ENCODE measurements at places on chromosomes 13 and 19.

- DNase-seq: no peak
Observed at GRCh38 chr19:788686-788982, 8.6 kb upstream of the PTBP1 start.

- DNase-seq: no peak
Observed at GRCh38 chr13:38830442-38831045, 143.7 kb downstream of the FREM2 start.

DNA sequence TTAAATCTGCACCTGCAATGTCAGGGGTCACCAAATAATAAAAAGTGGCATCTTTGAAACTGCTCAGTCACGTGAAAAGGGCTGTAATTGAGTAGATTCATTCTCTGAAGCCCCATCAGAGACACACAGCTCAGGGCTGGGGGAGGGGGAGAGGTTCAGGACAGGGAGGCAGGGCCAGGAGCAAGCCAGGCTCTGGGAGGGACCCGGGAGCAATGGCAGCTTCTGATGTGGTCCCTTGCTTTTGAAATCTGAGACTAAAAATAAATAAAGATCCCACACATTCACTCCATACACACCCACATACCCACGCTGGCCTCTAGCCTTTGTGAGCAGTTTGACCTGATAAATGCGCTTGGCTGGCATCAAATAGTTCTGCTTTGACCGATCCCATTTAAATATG, 32.8 kb downstream of the GSX1 start:
- no peak for DNase-seq

DNA sequence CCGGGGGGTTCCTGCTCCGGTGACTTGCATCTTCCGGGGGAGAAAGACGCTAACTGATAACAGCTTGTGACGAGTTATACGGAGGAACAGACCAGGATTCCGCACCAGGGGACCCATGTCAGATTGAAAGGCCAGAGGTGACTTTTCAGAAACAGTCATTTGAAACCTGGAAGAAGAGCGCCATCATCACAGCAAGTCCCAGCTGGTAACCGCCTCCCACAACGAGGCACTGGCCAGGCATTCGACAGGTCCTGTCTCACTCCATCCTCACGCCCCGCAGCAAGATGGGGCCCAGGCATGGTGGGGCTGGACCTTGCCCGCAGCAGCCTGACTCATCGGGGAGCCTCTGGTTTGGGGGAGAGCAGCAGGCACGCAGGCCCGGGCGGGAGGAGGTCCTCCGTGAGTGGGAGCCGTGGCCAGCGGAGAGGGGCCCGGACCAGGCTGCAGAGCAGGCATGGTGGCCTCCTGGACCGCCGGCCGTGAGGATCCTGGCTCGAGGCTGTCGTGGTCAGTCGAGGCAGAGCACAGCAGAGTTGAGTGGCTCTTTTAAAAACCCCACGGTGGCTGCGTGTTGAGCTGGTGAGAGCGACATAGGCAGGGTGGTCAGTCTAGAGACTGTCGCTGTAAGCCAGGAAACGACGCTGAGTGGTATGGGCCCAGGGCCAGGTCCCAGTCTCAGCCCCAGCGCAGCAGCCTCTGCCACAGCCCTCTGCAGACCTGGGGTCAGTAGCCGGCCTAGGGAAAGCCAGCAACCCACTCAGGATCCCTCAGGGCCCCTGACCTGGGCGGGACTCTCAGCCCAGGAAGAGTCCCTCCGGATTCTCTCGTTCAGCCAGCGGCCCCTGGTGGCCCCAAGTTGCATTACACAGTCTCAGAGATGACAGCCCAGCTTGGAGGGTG, 94.9 kb upstream of the MCF2L start:
- peak; percentile 90 for DNase-seq

DNA sequence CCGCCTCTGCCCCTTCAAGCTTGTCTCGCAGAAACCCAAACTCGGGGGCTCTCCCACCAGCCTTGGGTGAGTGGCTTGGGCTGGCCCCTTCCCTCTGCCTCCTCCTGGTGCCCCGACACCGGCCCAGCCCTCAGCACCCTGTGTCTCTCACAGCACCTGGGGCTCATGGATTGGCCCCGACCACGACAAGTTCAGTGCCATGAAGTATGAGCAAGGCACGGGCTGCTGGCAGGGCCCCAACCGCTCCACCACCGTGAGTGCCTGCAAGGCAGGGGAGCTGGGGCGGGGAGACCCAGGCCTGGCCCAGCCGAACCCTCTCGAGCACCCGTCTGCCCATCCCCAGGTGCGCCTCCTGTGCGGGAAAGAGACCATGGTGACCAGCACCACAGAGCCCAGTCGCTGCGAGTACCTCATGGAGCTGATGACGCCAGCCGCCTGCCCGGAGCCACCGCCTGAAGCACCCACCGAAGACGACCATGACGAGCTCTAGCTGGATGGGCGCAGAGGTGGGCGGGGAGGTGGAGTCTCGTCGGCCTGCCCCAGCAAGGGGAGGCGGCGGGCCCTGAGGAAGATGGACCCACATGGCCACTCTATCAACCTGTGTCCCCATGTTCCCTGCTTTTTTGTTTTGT, 13.6 kb downstream of the PRKCSH start:
- DNase-seq: no peak

- DNase-seq: no peak
Observed at GRCh38 chr19:38769635-38770211, 3.6 kb downstream of the LGALS7 start.

- DNase-seq: no peak
Observed at GRCh38 chr19:3785938-3786824, at the start of gene MATK. TSS of gene MATK (minus strand) at chr19:3786381. CDS start at chr19:3785135, 1,246 bp downstream.

- DNase-seq: no peak
Observed at GRCh38 chr19:1057176-1057855, 9.7 kb upstream of the ARHGAP45 start.

DNA sequence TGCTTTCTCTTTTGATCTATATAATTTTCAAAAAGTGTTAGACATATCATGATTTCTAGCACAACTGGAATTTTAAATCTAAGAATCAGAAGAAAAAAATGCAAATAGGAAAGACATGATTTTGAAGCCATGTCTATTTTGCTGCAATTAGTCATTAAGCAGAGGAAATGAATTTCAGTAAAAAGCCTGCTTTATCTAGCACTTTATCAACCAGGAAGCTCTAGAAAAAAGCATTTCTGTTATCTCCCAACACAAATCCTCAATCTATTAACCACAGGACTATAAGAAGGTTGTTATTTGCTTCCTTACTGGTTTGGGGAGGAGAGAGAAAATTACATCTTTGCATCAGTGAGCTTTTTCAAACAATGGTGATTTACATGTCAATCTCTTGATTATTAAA, 716.7 kb downstream of the DIAPH3 start:
- DNase-seq: no peak

- DNase-seq: no peak
Observed at GRCh38 chr19:48711106-48711662, 8.3 kb downstream of the MAMSTR start.

GRCh38 chr13:97539651-97540610, 106.0 kb downstream of the RAP2A start:
- no peak for DNase-seq

- no peak for DNase-seq
Observed at GRCh38 chr13:80924596-80924995, 583.7 kb upstream of the SPRY2 start.

DNA sequence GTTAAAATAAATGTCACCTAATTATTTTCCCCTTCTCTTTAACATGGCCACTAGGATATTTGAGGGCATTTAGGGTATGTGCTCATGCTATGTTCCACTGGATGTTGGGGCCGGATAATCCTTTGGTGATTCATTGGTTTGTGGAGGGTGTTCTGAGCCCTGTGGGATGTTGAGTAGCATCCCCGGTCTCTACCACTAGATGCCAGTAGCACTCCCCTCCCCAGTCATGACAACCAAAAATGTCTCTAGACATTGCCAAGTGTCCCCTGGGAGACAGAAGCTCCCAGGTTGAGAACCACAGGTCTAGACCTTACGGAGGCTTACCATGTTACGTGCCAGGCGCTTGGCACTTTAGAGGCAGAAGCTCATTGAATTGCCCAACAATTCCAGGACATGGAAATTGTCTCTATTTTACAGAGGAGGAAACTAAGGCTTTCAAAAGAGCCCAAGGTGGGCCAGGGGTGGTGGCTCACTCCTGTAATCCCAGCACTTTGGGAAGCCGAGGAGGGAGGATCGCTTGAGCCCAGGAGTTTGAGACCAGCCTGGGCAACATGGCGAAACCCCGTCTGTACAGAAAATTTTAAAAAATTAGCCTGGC, 14.1 kb downstream of the SHANK1 start:
- no peak for DNase-seq

GRCh38 chr13:111519041-111519440, 198.6 kb downstream of the TEX29 start:
- DNase-seq: no peak

- peak; percentile 18 for DNase-seq
Observed at GRCh38 chr13:71751073-71751472, 115.9 kb downstream of the DACH1 start.

- DNase-seq: no peak
Observed at GRCh38 chr13:51519771-51520216, 64.5 kb upstream of the WDFY2 start.

DNA sequence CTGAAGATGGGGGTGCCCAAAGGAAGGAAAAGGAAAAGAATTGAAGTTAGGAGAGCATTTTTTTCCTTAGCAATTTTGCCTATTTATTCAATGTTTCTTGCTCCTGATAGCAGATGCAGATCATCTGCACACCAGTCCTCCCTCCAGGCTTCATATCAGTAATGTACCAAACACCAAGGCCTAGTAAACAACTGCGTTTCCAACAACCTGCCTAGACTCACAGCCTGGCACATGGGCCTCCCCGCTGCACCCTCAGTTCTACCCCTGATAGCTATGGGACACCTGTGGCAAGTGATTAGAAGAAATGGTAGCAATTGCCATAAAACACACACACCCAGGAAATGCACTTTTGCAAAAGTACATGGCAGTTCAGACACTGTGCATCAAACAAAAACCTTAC, 30.4 kb upstream of the HMGB1 start:
- DNase-seq: no peak

GRCh38 chr19:28908941-28909340, 304.0 kb downstream of the UQCRFS1 start:
- DNase-seq: no peak

GRCh38 chr13:66559093-66559492, 671.0 kb downstream of the PCDH9 start:
- DNase-seq: no peak

DNA sequence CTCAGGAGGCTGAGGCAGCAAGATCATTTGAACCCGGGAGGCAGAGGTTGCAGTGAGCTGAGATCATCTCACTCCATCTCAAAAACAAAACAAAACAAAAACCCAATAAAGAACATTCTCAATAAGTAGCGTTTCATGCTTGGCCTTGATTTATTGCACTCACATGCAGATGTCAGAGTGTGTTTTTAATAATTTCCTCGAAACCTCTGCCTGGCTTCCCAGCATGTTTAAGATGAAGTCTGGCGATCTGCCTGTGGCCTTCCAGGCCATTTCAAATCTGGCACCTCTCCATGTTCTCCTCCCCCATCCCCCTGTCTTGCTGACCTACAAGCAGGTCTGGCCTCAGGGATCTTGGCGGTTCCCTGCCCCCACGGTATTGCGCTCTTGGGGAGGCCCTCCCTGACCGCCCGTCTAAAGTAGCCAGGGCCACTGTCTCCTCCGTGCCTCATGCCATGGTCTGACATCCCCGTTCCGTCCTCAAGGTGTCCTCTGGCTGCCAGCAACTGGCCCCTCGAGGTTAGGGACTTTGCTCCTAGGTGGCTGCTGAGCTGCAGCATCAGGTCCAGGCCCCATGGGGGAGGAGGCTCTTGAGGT, 1.6 kb downstream of the WDR88 start:
- DNase-seq: no peak

GRCh38 chr19:38429055-38429810, 3.2 kb upstream of the RASGRP4 start:
- DNase-seq: no peak

DNA sequence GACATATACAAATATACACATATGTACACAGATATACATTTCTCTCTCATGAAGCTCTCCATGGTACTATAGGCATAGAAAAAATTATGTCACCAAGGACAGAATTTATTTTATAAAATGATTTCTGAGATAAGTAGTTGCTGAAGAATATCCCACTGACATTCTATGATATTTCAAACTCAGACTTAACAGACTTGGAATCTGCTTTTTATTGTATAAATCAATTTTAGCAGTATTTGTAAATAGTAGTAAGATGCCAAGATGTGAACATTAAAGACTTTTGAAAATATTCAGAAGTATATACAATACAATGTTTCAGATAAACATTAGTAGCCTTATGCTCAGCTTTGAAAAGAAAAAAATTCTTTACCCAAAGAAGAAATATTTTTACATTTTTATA, 107.4 kb upstream of the ARGLU1 start:
- no peak for DNase-seq

DNA sequence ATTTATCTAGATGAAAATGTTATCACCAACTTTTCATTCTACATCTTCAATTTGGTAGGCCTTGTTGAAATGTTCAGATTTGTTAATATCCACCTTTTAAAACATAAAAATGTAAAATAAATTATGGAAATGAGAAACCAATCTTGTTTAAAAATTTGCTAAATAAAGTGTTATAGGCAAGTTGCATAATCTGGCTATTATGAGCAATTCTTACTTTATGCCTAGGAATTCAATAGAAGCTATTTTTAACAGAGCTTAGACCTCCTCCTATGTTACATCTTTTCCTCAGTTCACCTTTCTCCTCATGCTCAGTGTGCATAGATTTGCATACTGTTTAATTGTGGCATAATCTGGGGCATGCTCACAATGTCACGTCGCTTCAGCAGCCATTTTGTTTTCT, 87.9 kb upstream of the POSTN start:
- DNase-seq: no peak

GRCh38 chr13:92460479-92460878, 766.1 kb upstream of the GPC6 start:
- DNase-seq: no peak

DNA sequence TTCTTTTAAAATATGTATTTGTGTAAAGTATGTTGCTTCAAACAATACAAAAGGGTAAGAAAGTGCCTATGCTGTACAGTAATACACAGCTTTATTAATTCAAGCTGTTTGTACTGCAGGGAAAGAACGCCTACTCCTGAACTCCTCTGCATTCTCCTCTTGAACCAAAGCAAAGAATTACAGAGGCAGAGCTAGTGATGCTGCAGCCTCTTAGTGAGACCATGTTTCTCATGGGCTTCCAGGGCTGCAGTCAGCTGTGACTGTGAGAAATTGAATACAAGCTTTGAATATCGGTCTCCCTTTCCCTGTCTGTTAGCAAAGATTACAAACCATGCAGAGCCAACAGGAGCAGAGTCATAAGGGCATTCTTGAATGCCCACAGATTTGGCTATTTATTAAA, 248.5 kb downstream of the SLITRK1 start:
- no peak for DNase-seq

GRCh38 chr19:13282486-13283065, 132.4 kb downstream of the IER2 start:
- DNase-seq: no peak

GRCh38 chr19:28386066-28386465, 826.9 kb downstream of the UQCRFS1 start:
- no peak for DNase-seq

GRCh38 chr13:78067290-78067689, 148.7 kb upstream of the EDNRB start:
- DNase-seq: no peak
